Caudate nucleus (tissue), 63 donors: ENCODE measurements at places on chromosomes 5 and 9.

DNA sequence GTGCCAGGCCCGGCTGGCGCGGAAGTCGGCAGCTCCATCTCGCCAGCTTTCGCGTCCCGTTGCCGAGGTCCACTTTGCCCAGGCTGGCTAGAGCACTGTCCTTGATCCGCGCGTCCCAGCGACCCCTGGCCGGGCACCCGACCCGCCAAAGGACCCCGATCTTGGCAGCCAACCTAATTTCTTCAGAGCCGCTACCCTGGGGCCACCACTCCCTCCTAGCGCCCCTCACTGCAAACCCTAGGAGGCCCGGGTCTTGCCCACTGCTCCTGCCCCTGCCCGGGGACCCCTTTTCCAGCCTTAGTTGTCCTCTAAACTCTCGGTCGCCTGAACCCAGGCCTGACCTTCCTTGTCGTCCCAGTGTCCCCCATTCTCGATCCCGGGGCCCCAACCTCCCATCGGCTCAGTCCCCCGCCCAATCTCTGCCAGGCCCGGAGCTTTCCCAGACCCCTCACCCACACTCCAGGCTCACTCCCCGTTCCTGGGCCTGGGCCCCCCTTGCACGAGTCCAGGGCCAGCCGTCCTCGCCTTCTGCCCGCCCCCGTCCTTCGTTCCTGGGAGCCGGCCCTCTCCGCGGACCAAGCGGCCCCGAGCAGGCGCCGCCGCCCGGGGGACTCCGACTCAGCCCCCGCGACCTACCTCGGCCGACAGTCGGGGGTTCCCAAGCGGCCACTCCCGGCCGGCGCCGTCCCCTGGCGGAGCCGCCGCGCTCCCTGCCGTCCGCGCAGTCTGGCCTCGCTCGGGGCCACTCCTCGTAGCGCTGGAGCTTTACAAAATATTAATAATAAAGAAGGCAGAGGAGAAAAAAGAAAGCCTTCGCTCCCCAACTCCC lies 701 bp upstream of the LMX1B start:
- no peak for DNase-seq

DNA sequence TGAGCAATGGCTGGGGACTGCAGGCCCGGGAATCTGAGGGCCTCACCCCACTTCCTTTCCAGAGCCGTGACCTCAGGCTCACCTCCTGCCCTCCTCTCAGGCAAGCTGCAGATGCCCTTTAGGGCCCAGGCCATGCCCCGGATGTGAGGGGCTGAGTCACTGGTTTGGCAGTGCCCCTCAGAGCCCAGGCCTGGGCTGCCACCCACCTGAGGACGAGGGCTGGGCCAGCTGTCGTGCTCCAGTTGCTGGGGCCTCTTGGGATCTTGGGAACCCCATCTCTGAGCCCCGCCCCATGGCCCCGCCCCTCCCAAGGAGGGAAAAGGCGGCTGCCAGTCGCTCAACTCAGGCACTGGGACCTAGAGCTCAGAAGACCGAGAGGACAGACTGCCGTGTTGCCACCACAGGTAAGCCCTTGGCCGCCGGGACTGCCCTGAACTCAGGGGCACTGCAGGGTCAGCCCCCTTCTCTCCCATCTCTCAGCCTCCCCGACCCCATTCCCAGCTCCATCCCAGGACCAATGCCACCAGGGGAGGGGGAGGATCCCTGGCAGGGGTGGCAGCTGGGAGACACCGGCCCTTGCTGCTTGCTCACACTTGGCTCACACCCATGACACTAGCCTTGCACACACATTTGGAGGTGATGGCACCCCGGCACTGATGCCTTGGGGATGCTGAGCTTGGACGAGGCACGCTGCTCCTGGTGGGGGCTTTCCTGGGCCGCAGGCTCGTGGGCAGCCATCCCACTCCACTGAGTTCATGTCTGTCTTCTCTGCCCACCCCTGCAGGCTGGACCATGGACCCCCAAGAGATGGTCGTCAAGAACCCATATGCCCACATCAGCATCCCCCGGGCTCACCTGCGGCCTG lies at the start of gene CYSRT1:
TSS of gene CYSRT1 (plus strand) at position 345 of the 865 bp plus-strand sequence. CDS start at position 793, 448 bp downstream.
- no peak for DNase-seq

DNA sequence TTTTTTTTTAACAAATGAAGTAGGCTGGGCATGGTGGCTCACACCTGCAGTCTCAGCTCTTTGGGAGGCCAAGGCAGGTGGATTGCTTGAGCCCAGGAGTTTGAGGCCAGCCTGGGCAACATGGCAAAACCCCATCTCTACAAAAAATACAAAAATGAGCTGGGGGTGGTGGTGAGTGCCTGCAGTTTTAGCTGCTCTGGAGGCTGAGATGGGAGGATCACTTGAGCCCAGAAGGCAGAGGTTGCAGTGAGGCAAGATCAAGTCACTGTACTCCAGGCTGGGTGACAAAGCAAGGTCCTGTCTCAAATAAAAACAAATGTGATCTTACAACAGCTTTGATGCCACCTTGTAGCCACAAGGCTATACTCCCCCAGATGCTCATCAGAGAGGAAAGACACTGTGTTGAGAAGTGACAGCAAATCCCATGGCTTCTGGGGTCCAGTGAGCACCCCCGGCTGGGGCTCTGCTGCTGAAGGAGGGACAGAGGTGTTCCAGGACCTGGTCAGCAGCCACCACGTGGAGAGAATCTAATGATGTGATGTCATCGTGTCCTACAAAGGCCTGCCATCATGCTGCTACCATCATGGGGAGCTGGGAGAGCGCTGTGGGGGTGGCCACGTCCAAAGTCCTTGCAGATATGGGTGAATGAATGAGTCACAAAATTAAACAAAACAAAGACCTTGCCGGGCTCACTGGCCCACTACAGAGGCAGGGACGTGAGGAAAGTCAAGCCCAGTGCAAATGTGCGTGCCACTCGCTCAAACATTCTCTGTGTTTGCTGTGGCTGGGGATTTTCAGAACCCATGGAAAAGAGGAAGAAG lies 60.7 kb downstream of the PRRT1B start:
- no peak for DNase-seq

DNA sequence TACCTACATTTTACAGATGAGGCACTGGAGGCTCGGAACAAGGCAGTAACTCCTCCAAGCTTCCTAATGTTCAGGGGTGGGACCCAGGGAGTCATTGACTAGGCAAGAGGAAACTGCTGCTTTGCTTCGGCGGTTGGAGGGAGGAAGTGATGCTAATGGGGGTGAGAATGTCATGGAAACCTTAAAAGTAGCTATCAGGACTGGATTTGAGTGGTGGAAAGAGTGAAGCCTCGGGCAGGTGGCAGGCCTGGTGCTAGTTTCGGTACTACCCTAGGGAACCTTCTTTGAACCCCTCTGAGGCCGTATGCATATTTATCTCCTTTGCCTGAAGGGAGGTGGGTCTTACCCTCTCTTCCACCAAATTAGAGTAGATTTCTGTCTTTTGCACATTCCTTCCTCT lies 1.6 kb downstream of the BSPRY start:
- DNase-seq, result peak; percentile 15

- no peak for DNase-seq
Measured at GRCh38 chr9:107922260-107922659, 432.7 kb upstream of the KLF4 start.

DNA sequence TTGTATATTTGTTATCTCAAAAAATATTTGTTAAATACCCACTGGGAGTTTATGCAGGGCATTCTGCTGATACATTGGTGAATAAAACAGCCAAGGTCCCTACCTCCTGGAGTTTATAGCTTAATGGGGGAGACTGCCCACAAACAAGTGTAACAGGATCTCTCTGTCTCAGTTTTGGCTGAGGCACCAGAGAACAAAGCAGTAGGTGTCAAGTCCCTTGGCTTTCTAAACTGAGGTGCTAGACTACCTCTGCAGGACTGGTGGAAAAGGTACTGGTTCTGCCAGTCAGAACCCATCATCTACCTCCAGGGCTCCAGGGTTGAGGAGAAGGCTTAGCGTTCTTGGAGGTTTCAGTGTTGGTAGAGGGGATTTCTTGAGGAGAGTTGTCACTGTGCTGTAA lies 188.4 kb upstream of the ELL2 start:
- DNase-seq, result no peak

DNA sequence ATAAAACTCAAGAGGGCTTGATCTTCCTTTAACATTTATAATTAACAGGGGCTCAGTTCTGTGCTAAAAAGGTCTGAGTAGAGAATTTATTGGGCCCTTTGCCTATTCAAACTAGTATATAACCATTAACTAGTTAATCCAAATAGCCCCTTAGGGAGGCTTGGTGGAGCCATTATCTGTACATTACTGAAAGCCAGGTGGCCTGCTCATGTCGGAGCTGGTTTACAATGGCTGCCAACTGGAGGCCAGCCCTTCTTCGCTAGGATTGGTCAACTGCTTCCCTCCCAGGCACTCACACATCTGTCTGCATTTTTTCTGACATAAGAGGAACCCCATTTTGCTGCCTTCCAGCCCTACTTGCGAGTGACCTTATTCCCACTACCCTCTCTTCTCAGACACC lies 30.4 kb upstream of the NDFIP1 start:
- no peak for DNase-seq

GRCh38 chr9:75812141-75812540 lies 78.3 kb upstream of the PCSK5 start:
- no peak for DNase-seq

DNA sequence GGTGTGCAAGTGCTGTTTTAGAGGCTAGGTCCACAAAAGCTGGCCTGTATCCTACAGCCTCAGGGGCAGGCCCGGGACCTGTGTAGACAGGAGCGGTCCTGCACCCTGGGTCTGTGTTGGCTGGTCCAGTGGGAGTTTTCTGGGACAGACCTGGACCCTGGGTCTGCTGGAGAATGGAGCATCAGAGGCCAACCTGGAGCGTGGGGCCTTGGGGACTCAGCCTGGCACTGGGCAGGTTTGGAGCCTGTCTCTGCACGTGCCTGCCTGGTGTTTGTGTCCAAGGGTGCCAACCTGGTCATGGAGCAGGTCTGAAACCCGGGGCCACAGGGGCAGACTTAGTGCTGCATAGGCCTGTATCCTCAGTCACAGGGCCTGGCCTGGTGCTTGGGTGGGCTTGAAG lies 45.8 kb downstream of the SRFBP1 start:
- DNase-seq, result no peak

- no peak for DNase-seq
Measured at GRCh38 chr5:78699552-78700153, 51.1 kb upstream of the LHFPL2 start.

DNA sequence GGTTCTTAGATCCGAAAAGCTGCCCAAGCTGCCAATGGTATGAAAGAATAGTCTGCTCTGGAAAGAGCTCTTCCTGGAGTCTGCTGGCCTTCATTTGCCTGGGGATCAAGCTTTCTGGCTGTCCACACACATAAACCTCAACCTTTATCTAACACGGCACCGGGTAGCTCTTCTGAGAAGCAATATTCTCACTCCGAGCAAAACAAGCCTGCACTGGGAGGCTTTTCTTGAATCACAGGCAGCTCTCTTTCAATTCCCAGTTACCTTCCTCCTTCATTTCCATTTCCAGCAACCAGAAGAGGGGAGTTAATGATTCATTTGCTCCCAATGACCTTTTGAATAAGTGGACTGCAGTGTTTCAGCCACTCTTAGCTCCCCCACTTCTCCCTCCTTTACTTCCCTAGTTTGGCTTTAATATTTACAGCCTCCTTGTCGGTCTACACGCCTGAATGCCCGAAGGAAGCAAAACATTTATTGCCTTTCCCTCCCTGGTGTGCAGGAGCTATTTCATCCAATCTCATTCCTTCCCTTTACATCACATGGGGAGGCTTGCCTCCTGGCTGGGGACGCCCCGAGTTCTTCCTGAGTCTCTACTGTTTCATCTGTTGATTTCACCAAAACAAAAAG lies 187.1 kb downstream of the ARHGEF28 start:
- no peak for DNase-seq
